ENCODE measurements at places on chromosomes 4 and X.
A peak's percentile ranks its signal among the peaks of the same experiment; 100 is the strongest.

- DNase-seq, result no peak
These were observed 10.1 kb upstream of the RNF4 start for GRCh38 chr4:2458546-2459491.

GRCh38 chrX:23317799-23318724 is 16.6 kb upstream of the PTCHD1 start:
- DNase-seq, result no peak

- no peak for DNase-seq
These were observed 87.0 kb downstream of the ANXA3 start for GRCh38 chr4:78638337-78639172.

DNA sequence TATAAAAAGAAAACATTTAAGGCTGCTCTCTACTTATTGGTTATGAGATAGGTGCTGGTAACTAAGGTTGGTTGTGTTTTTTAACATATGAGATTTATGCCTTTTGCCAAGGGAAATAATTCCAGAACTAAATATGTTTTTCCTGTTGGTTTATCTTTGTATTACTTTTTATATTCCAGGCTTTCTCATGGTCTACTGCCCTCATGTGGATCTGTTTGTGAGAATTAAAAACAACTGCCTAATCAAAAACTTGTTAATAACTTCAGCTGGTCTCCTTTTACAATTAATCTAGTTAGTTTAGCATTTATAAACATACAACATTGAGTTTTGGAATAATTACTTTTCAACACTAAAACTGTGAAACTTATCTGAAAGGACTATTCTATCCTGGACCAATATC is 1208.3 kb downstream of the ADGRL3 start:
- DNase-seq, result no peak

DNA sequence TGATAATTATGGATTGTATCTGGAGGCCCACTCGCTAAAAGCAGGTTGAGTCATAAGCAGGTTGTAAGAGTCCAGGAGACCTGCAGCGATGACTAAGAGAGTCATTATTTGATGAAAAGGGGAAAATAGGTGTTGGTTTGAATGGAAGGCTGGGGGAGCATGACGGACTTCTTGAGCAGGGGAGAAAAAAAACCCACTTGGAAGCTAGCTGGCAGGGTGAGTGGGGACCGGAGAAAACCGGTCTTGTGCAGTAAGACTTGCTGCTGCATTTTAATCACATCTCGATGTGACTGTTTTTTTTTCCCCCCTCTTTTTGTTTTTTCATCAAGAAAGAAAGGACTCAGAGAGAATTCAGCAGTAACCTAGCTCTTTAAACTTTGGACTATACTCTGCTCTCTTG is 90.0 kb downstream of the IGSF1 start:
- no peak for DNase-seq

GRCh38 chrX:111652719-111653118 is 28.3 kb upstream of the ALG13 start:
- DNase-seq, result no peak

GRCh38 chrX:119853444-119853843 is 681 bp upstream of the UPF3B start:
- peak; percentile 26 for DNase-seq

DNA sequence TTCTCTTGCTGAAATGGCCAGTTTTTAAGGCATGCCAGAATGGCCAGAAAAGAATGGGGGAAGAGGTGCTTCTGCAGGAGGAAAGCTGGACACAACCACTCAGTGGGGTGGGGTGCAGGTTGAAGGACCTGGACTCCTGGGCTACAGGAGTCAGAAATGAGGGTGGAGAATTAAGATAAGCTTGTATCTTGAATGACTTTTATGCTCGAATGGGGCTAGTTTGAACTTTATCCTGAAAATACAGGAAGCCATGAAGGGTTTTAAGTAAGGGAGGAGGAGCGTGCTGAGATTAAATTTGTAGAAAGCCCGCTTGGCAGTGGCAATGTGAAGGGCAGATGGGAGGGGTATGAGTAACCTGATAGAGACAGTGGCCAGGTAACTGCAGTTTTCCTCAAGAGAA is 66.5 kb downstream of the ELOVL6 start:
- no peak for DNase-seq

DNA sequence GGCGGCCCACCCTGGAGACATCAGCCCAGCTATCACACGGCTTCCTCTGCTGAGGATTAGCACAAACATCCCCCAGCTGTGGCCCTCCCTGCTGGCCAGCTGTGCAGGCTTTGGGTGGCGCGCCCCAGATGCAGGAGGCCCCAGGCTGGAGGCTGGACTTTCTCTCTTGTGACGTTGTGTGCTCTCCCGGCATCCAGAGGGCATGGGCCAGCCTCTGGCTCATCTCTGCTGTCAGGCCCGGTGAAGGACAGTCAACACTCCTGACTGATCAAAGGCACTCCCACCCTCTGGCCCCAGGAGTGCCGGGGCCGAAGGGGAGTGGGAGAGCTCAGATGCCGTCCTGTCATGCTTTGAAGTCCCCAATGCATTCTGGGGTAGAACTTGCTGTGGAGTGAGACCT is 29.9 kb upstream of the PJA1 start:
- DNase-seq, result no peak

DNA sequence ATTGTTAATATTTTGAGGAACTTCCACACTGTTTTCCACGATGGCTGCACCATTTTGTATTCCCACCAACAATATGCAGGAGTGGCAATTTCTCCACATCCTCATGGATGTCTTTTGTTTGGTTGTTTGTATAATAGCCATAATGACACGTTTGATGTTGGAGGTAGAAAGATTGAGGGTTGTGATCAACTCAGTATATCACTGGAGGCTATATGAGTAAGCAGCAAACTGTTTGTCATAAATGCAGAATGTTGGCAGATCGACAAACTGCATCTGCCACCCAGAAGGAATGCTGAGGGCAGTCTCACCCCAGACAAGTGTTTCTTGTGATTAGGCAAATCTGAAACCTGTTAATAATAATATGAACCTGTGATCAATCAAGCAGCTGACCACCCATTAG is 243.9 kb upstream of the WDFY3 start:
- DNase-seq, result no peak

DNA sequence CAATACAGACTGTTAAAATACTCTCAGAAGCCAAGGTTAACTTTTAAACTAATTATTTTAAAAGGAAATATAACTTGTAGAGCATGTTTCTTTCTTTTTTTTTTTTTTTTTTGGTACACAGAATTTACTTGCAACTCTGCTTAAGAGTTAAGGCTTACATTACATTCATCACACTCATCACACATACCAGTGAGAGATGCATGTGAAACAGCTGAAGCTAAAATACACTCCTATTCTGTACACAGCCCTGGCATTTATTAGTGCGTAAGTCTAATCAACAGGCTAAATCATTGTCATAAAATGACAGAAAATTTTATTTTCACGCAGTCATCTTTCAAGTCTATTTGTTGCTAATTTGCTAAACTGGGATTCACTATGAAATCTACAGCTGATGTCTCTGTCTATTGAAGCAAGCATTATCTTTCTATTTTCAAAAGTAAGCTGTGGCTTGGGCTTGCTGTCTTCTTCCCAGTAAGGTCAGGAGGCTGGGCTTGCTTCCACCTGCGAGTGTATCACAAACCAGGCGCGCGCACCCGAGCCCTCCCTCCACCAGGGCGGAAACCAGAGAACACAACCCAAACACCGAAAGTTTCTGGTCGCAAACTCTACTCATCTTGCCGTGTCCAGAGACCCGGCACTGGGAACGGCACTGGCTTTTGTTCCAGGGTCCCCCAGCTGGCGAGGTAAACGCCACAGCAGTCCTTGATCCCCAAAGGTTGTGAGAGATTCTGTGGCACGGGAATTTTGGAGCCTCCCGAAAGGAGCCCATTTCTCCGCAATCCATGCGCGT is 3.9 kb downstream of the MAML3 start:
- peak; percentile 57 for DNase-seq

- DNase-seq, result no peak
These were observed 745.3 kb upstream of the MAGEB2 start for GRCh38 chrX:29470030-29470429.

GRCh38 chr4:76310683-76311082 is 4.2 kb downstream of the STBD1 start:
- DNase-seq, result no peak

GRCh38 chrX:39836802-39837420 is 260.8 kb downstream of the BCOR start:
- no peak for DNase-seq

DNA sequence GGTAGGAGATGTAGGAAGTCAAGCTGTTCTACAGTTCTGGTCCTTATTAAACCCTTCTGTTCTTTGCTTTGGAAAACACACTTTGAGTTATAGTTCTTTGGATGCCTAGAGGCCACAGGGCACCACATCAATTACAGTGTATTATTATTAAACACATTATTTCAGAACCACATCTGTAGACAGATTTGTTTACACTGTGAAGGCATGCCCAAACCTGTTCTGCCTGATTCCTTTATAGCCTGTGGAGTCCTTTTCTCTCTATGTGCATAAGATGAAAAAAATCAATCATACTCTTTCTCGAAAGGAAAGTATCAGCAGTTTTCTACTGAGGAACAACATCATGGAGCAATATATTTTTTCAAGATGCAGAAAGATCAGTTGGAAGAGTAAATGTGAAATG is 371.3 kb upstream of the INTU start:
- no peak for DNase-seq

DNA sequence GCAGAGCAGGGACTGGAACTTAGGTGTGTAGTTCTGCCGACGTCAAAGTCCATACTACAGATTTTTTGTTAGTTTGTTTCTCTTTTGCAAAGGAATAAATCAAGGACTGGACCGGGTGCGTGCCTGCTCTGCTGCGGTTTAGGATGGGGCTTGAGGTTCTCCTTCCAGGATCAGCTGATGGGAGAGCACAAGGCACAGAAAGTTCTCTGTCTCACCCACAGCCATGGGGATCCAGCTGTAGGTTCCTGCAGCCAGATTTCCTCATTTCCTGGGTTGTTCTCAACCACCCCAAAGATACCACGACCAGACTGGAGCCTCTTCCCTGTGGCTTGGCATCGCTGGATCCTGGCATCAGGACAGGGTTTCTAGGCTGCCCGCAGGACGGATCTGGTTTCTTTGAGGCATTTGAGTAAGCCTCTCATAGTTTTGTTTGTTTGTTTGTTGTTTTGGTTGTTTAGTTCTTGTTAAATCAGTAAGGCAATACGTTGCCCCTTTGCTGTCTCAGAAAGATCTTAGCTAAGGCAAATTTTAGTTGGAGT is 789 bp upstream of the SRPX start:
- DNase-seq, result no peak

DNA sequence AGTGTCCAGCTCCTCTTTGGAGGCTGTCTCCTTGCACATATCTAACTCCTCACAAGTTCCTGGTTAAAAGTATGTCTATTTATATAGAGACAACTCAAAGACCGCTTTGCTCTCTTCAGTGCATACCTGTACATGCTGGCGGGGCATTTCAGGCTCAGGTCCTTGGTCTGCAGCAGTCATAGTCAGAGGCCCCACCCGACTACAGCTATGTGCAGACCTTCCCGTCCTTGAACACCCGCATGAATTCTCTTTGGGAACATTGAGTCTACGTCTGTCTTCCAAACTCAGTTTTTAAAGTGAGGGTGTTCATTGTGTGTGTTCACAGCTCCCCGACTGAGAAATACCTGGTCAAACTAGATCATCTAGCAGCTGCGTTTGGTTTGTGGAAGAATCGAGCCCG is 4.2 kb downstream of the BCOR start:
- DNase-seq, result no peak

DNA sequence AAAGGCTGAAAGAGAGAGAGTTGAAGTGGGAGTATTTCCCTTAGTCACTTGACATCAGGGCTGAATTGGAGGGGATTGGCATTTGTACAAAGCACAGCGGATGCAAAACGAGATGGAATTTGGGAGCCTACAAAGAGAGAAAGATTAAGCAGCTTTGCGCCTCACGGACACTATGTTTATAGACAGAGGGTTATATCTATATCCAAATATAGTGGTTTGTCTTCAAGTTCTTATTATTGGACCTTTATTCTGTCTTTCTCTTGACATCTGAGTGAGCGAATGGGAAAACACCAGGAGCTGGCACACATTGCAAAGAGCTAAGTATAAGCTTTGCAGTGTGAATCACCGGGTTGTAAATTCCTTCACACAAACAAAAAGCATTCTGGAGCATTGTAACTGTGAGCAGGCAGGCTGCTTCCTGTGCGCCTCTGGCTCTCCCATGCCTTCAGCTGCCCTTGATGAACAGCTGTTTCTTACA is 500.2 kb downstream of the STIM2 start:
- DNase-seq, result no peak

GRCh38 chr4:174266416-174266815 is 17.1 kb downstream of the FBXO8 start:
- DNase-seq, result no peak

DNA sequence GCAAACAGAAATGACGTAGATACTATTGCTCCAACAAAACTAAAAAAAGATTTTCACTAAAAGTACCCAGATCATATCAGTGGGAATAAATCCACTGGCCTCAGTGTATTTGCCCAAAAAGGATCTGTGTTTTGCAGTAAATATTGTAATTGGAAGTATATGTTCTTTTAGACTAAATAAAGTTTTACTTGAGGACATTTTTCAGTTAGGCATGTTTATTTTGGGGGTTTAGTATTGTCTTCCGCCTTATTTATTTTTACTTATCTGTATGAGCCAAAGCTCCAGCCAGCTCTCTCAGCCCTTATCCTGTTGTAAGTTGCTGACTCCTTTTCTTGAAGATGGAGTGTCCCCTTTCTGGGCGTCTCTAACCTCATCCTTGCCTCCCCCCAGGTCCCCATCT is 49.8 kb downstream of the PTTG2 start:
- DNase-seq, result no peak

- no peak for DNase-seq
These were observed 31.4 kb upstream of the SOWAHD start for GRCh38 chrX:119726900-119727555.

GRCh38 chrX:45781901-45782553 is 581.4 kb upstream of the DIPK2B start:
- no peak for DNase-seq

- no peak for DNase-seq
These were observed 537 bp upstream of the PRKX start for GRCh38 chrX:3713937-3714434.

- DNase-seq, result no peak
These were observed 151.3 kb downstream of the DCLK2 start for GRCh38 chr4:150229520-150229919.

GRCh38 chr4:148651991-148652390 is 209.8 kb upstream of the NR3C2 start:
- DNase-seq, result no peak

- DNase-seq, result peak; percentile 73
These were observed 1583.3 kb downstream of the STIM2 start for GRCh38 chr4:28443801-28444412.

DNA sequence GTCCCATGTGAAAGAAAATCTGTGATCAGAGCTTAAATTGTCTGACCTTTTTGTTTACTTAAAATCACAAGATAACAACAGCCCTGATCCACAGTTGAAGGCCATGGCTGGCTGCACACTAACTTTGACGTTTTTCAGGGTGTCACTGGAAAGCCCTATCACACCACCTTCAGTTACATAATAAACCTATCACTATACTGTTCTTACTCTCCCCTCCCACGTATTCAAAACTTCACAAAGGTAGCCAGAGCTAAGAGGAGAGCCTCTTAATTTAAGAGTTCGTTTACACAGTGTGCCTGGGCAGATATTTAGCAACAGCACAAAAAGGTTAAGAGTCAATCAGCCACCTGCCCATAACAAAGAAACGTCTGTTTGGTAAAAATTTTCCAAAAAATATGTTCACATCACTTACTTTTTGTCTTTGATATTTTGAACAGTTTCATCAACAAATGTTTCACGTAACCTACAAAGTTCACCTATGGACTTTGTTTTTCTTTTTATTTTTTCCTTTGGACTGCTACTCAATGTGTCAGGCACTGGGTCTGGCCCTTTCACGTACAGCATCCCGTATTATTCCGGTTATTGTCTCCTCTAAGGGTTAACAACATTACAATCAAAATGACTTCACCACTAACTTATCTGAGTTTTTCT is 25.0 kb downstream of the RFC1 start:
- no peak for DNase-seq

- no peak for DNase-seq
These were observed 53.3 kb downstream of the TLL1 start for GRCh38 chr4:165926307-165926706.
